ENCODE measurements at places on chromosomes 1 and 21.

GRCh38 chr1:86858524-86859261, 55.2 kb downstream of the SELENOF start:
- no peak for DNase-seq

DNA sequence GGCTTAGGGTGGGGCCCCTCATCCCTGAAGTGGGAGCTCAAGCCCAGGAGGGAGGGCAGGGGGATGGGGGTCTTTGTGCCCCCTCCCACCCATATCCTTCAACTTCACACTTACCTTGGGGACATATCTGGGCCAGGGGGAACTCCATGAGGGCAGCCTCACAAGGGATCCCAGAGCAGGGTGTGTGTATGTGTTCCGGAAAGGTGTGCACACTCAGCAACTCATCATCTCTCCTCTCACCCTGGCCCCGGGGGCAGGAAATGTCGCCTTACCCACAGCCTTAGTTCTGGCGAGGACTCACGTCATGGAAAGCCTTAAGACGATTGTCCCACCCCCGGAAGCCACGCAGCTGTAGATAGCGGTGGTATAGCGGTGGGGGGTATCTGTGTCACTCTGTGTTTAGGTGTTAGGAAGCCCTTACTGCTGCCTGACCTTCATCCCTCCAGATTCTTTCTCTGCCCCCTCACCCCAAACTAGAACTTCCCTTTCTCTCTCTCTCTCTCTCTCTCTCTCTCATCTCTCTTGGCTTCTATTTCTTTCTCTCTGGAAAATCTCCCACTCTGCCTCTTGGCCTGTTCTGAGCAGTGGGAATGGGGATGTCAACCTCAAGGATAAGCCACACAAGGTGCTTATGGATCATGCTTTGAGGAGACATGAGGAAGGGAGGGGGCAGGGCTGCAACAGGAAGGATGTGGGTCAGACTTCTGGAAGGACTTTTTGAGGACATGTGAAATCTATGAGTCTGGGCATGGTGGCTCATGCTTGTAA, at the start of gene SH2D2A:
TSS of gene SH2D2A (minus strand) at position 288 of the 768 bp plus-strand sequence. CDS start at position 148, 140 bp downstream.
- peak; percentile 85 for DNase-seq

- DNase-seq, result no peak
Measured at GRCh38 chr1:159981351-159982055, 27.5 kb upstream of the SLAMF9 start.

GRCh38 chr1:228982637-228983036, 247.4 kb downstream of the RHOU start:
- DNase-seq, result no peak

GRCh38 chr1:215665215-215665614, 98.1 kb downstream of the KCTD3 start:
- no peak for DNase-seq

DNA sequence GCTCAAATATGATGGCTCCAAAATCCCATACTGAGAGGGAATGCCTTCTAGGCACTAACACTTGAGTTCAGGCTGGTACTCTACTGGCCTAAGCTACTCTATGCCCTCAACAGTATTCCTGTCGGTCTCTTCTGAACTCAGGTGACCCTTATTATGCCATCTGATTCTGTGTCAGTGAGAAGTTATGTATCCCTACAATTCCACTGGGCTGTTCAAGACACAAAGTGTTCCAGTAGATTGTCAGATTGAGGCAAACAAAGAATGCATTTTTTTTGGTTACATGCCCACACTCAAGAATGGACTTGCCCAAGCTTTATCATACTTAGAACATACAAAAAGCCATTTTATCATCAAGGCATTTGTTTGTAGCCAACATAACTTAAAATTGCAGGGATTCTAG, 553.8 kb upstream of the PRMT6 start:
- no peak for DNase-seq

DNA sequence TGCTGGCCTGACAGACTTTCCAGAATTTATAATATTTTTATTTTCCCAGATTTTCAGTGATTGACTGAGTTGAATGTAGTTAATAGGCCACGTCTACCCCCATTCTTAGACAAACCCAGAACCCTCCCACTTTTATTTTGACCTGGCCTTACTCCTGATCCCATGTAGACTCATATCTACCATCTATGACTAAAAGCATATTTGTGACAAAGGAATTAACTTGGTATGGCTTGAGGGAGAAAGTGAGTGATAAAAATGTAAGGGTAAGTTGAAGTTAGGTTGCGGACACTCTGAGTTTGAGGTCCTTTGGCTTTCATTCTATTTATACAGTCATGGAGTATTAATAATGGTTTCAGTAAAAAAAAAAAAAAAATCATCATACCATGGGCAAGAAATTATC, 168.4 kb downstream of the KCNK2 start:
- no peak for DNase-seq

DNA sequence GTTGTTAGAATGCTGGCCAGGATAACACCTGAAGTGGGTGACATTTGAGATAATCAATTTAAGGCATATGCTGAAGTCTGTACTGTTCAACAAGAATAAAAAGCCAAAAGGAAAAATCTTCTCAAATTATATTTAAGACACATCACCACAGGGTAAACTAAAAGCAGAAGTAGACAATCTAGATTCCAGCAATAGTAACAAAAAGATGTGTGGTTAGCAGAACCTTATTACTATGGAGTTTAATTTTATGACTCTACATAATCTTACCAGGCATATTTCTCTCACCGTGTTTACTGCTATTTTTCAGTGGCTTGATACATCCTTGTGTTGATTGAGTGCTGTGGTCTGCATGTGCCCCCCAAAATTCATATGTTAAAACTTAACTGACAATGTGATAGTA, 300.4 kb upstream of the ZP4 start:
- DNase-seq, result no peak

DNA sequence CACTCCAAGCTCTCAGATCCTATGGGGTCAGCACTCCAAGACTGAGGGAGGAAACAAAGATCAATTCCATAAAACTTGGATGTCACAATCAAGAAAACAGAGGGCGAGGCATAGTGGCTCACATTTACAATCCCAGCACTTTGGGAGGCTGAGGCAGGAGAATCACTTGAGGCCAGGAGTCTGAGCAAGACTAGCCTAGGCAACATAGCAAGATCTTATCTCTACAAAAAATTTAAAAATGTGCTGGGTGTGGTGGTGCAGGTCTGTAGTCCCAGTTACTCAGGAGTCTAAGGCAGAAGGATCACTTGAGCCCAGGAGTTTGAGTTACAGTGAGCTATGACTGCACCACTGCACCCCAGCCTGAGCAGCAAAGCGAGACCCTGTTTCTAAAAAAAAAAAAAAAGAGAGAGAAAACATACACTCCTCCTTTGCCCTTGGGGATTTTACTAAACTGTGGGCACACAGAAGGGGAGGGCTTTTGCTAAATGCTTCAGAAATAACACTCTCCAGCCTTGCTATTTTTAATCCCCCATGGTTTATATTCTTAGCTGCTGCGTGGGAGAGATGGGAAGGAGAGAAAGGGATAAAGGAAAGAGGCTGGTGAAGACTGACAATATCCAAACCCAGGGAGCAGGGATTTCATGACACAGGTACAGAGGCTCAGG, 18.1 kb downstream of the ARHGEF2 start:
- no peak for DNase-seq

- DNase-seq, result no peak
Measured at GRCh38 chr1:236864996-236865817, 70.1 kb downstream of the MTR start.

GRCh38 chr1:230265200-230266115, 160.7 kb downstream of the PGBD5 start:
- no peak for DNase-seq

GRCh38 chr1:915295-916172, 8.2 kb upstream of the SAMD11 start:
- no peak for DNase-seq

- no peak for DNase-seq
Measured at GRCh38 chr21:25953659-25954058, 216.9 kb downstream of the APP start.

DNA sequence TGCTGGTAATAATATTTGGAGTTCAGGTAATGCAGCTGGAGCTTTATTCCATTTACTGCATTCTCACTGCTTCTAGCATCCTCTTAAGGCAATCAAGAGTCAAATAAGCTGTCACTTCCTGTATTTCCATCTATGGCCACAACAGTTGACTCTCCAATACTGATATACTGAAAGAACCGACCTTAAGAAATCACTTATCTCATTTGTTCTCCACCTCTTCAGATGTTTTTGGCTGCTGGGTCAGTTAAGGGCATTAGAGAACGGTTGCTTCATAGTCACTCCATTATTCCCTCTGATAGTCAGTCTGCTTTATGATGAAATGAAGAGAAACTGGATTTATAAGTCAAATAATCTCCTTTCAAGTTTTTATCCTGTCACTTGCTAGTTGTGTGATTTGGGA, 14.2 kb upstream of the RGS4 start:
- no peak for DNase-seq

GRCh38 chr1:1024771-1025699, 5.1 kb downstream of the AGRN start:
- no peak for DNase-seq

GRCh38 chr1:84584126-84584525, 9.9 kb upstream of the CTBS start:
- no peak for DNase-seq

DNA sequence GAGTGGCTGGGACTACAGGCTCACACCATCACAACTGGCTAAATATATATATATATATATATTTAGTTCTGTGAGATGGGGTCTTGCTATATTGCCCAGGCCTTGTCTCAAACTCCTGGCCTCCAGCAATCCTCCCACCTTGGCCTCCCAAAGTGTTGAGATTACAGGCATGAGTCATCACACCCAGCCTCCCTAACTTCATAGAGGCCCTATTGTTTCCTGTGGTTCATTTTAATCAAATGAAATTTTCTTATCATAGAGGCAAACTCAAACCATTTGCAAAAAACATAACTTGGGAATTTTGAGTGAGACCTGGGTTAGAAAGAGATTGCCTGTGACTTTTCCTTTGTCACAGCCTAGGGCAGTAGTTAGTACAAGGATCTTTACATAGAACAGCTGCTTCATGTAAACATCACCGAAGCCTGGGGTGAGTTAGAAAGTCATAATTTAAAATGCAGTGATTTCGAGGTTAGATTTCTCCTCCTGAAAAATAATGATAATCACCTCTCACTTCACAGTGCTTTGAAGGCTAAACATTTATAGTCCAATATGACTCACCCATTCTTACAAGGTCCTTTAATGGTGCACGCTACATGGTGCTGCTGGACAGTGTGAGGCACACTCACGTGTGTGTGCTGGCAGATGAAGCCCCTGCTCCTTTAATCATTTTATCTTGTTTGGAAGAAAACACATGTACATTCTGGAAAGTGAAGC, 188.9 kb downstream of the RHOU start:
- DNase-seq, result no peak

- DNase-seq, result no peak
Measured at GRCh38 chr1:28172713-28173150, 3.8 kb downstream of the PTAFR start.

- DNase-seq, result no peak
Measured at GRCh38 chr1:87404296-87404695, 75.6 kb downstream of the LMO4 start.

DNA sequence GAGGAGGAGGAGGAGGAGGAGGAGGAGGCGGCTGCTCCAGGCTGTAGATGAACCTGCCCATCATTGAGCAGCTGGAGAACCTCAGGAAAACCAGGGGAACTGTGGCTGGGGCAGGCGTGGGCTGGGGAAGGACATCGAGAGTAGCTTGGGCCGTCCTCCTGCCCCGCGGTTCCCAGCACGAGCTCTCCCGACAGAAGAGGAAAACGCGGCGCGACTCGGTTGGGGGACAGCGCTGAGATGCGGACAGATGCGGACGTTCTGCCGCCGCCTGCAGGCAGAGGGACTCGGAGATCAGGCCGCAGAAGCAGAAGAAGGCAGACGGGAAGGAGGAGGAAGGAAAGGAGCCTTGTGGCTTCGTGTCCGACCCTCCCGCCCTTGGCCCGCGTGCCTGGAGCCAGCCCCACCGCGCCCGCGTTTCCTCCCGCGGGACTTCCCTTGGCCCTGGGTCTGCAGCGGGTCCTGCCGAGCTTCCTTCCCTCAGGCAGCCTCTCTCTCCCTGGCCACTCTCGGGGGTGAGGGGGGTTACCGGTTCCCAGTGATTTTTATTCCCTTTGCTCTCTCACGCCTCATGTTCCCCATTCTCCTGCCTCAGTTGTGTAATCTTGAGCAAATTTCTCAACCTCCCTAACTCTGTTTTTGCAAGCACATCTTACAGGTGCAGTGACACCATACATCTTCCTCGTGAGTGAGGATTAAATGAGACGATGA, 1.7 kb upstream of the TNFRSF9 start:
- peak; percentile 28 for DNase-seq

- no peak for DNase-seq
Measured at GRCh38 chr1:151728151-151729054, 7.1 kb downstream of the RIIAD1 start.

DNA sequence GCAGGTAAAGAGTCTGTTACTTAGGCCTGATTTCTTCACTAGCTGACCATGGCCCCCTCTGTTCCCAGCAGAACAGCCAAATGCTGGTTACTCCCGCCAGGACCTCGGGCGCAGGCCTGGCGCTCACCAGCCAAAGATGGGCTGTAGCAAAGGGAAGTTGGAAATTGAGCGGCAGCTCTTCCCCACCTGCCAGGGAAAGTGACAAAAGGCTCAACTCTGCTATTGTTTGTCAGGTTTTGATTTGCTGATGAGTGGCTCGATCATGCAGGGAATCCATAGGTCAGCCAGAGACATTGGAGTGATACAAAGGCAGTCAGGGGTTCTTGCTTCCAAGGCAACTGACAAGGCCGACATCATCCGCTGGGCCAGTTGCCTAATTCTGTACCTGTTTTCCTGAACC, 120.1 kb downstream of the ASTN1 start:
- no peak for DNase-seq

- DNase-seq, result no peak
Measured at GRCh38 chr1:45969866-45970265, 162.6 kb downstream of the PIK3R3 start.

DNA sequence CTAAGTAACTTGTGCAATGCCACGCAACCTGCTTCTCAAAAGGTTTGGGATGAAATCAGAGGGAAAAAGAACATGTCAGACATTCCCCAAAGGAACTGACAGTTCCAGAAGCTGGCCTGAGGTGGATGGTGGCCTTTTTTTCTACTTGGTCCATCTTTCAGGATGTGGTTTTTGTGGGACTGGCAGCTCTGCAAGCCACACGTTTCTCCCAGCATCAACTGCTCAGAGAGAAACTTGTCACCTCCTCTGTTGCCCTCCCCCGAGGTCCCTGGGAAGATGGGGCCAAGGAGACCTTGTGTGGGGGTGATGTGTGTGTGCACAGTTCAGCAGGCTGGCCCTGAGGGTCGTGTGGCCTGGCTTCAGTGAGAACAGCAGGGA, 2.5 kb upstream of the DHRS3 start:
- no peak for DNase-seq

GRCh38 chr1:16367258-16367967, 371 bp downstream of the SZRD1 start:
- DNase-seq, result peak; percentile 68

DNA sequence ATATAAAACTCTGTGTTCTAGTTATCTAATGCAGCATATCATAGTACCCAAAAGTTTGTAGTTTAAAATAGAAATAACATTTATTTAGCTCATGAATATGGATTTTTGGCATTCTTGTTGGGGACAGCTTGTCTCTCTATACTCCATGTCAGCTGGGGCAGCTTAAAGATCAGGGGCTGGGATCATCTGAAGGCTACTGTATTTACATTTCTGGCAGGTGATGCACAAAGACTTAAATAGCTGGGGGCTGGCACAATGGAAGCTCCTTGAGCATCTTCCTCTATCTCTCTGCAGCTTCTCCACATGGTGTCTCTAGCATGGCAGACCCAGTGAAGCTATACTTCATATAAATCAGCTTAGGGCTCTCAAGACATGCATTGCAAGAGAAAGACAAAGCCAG, 55.6 kb upstream of the DAB1 start:
- DNase-seq, result no peak

- no peak for DNase-seq
Measured at GRCh38 chr1:212774584-212774983, 17.0 kb downstream of the NSL1 start.

All from GM19239 (cell line).